IMR-90 (cell line): ENCODE measurements at places on chromosomes 13 and 19. TPM values are rescaled to one million over a fixed set of nuclear protein-coding genes. Genes with fewer than 3 reads are reported as not detected.

GRCh38 chr19:16594681-16595091 is 22.5 kb upstream of the SLC35E1 start:
- H3K27ac ChIP-seq, result no peak overlapping the region
- H3K4me1 ChIP-seq, result peaks cover 8% of the 10 kb centered on the region; the same call in 1 of the 2 replicates
- H3K36me3 ChIP-seq, result no peaks in the 10 kb centered on the region
- no peak for DNase-seq
- no peaks in the 10 kb centered on the region for H3K27me3 ChIP-seq

DNA sequence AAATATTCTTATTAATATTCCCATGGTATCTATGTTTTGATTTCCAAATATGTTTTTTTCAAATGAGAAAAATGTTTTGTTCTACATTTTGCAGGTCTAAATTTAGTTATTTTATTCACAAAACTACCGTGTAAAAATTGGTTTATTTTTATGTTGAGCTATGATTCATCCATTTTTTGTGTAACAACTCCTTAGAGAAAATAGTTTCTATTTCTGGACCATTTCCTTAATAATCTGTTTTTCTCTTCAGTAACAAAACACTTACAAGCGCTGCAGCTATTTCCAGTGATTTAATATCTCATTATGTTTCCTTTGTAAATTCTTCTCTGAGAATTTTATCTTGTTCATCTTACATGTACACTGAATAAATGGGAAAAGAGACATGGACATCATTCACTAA is 550.7 kb upstream of the SLITRK5 start:
- peak; percentile 44 for DNase-seq
- no peaks in the 10 kb centered on the region for H3K27me3 ChIP-seq
- H3K36me3 ChIP-seq, result no peaks in the 10 kb centered on the region
- H3K4me1 ChIP-seq, result peaks cover 3% of the 10 kb centered on the region
- H3K27ac ChIP-seq, result no peak overlapping the region
- H3K4me3 ChIP-seq, result no peak overlapping the region

GRCh38 chr13:94860981-94861407 is 148.6 kb upstream of the SOX21 start:
- no peaks in the 10 kb centered on the region for H3K36me3 ChIP-seq
- no peak overlapping the region for H3K27ac ChIP-seq
- H3K4me1 ChIP-seq, result no peaks in the 10 kb centered on the region
- H3K27me3 ChIP-seq, result peaks cover 10% of the 10 kb centered on the region
- DNase-seq, result peak; percentile 13

The HPN gene
- polyA plus RNA-seq, result not detected in 2 replicates

- no peaks in the 10 kb centered on the region for H3K27me3 ChIP-seq
- no peak overlapping the region for H3K27ac ChIP-seq
- DNase-seq, result no peak
These were observed 5.6 kb downstream of the PTOV1 start for GRCh38 chr19:49856574-49857021.

DNA sequence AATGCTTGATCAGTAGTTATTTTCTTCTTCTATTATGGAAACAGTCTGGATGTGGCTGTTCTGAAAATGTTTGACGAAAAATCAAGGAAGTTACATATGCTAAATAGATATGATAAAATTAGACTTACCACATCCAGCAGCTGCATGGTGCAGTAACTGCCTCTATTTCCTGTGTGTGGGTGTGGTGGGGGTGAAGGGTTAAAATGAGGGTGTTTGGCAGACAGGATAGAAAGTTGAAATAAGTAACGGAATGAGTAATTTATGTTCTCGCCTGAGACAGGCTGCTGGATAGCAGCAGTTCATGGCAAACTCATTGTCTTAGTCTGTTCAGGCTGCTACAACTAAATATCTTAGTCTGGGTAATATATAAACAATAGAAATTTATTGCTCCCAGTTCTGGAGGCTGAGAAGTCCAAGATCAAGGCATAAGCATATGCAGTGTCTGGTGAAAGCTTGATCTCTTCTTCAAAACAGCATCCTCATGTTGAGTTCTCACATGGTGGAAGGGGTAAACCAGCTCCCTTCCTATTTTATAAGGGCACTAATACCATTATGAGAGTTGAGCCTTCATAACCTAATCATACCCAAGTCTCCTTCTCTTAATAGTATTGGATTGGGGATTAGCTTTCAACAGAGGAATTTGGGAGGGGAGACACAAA is 1248.9 kb downstream of the SLITRK5 start:
- H3K27ac ChIP-seq, result no peak overlapping the region
- H3K27me3 ChIP-seq, result no peaks in the 10 kb centered on the region
- no peaks in the 10 kb centered on the region for H3K4me1 ChIP-seq
- no peak overlapping the region for H3K4me3 ChIP-seq
- H3K36me3 ChIP-seq, result no peaks in the 10 kb centered on the region

DNA sequence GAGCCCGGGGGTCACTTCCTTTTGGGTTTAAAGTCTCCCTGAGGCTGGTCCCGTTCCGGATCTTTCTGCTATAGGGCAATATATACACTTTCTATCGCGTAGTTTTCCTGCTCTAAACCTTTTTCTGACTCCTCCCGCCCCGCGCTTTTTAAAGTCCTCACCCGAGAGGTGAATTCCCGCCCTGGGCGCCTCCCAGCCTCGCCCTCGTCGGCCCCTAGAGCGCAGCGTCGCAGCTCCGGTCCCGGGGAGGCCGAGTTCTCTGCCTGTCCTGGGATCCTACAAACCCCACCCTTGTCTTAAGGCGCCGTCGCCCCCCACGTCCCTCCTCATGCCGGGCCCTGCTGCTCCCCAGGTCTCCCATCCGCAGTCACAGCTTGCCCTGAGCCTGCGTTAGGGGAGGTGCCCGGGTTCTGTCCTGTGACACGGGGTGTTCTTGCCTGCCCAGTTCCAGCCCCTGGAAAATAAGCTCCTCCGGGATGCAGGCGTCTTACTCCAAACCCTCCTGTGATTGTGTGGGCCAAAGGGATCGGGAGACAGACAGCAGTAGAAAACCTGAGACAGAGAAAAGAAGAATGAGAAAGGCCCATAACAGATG is 491 bp downstream of the ZNF525 start:
- DNase-seq, result no peak
- H3K27me3 ChIP-seq, result no peaks in the 10 kb centered on the region
- peak overlapping the region; percentile 55 for H3K4me3 ChIP-seq
- H3K27ac ChIP-seq, result peak overlapping the region; percentile 24; the same call in 1 of the 2 replicates

DNA sequence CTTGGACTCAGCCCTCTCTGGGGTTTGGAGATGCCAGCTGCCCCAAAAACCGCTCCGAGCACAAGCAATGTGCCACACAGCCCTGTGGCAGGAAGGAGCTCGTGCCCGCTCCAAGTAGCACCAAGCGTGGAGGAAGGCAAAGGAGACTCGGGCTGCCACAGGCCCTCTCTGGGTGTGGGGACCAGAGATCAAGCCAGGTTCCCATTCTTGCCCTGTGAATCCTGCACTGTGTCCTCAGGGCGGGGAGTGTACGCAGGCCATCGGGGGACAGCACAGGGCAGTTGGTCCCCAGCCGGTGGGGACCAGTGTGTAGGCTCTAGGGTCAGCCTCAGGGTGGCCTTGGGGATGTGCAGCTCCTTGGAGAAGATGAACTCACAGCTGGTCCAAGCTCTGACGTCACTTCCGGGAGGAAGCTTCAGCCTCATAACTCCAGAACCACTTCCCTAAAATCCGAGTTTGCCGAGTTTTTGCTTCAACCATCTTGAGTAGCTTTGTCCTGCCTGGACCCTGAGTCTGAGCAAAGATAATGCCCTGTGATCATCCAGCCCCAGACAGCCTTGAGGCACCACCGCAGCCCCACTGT is 9.3 kb upstream of the CPAMD8 start:
- no peak overlapping the region for H3K27ac ChIP-seq
- DNase-seq, result no peak
- H3K4me3 ChIP-seq, result no peak overlapping the region
- no peaks in the 10 kb centered on the region; the same call in 1 of the 2 replicates for H3K27me3 ChIP-seq
- H3K36me3 ChIP-seq, result no peaks in the 10 kb centered on the region

GRCh38 chr13:34942732-34943435 is 814 bp downstream of the NBEA start:
- peaks cover 4% of the 10 kb centered on the region; the same call in 1 of the 2 replicates for H3K4me1 ChIP-seq
- no peak overlapping the region for H3K27ac ChIP-seq
- no peaks in the 10 kb centered on the region for H3K36me3 ChIP-seq
- H3K27me3 ChIP-seq, result peaks cover 14% of the 10 kb centered on the region

The FPR1 gene
- polyA plus RNA-seq, result not detected in 2 replicates

DNA sequence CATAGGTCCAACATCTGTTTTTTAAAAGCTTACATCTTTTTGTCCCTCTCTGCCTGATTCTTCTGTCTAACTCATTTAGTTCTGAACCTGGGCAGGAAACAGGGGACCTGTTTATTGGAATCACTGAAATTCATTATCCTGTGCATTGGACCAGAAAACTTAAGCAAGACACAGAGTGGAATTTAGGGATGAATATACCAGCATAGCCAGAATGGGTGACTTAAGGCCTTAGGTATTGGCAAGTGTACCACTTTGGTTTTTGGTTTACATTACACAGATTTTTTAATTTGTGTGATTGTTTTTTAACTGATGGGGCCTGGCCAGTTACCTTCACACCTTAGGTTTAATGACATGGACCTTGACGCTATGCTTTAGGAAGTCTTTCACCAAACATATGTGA is 232.5 kb downstream of the GPC5 start:
- H3K27ac ChIP-seq, result no peak overlapping the region
- no peak for DNase-seq
- no peak overlapping the region for H3K4me3 ChIP-seq
- no peaks in the 10 kb centered on the region for H3K4me1 ChIP-seq
- H3K36me3 ChIP-seq, result no peaks in the 10 kb centered on the region
- H3K27me3 ChIP-seq, result no peaks in the 10 kb centered on the region

- H3K4me3 ChIP-seq, result no peak overlapping the region
- peaks cover 26% of the 10 kb centered on the region for H3K36me3 ChIP-seq
- H3K4me1 ChIP-seq, result no peaks in the 10 kb centered on the region
- DNase-seq, result peak; percentile 16
- H3K27ac ChIP-seq, result no peak overlapping the region
These were observed 119.5 kb upstream of the MCF2L start for GRCh38 chr13:112849500-112849899.

The C13orf46 gene
- 2.1 and 2.5 TPM in 2 replicates for polyA plus RNA-seq

The PRODH2 gene
- polyA plus RNA-seq, result not detected in 2 replicates

DNA sequence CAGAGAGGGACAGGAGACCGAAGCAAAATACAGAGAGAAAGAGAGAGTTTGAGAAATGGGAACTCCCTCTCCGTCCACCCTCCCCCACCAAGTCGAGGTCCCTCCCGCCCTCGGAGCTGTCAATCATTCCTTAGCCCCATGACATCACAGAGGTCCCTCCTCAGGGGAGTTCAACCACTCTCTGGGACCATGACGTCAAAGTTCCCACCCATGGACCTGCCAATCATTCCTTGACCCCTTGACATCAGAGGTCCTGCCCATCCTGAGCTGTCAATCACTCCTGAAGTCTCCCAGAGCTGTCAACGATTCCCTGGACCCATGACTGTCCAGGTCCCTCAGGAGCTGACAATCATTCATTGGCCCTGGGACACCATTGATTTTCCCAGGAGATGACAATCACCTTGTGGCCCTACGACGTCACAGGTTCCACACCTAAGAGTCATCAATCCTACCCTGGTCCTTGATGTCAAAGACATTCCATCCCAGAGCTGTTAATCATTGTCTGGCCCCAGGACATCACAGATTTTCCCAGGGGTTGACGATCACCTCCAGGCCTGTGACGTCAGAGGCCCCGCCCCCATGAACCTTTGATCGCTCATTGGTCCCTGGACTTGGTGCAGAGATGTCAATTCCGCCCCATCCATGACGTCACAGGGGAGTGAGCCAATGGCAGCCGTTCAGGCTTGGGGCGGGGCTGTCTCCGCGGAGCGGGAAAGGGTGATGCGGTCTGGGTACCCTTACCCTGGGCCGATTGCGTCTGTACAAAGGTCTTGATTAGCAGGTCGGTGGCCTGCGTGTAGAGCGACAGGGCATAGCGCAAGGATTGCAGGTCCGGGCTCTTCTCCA is 61.7 kb downstream of the COLGALT1 start:
- no peak overlapping the region for H3K4me3 ChIP-seq
- H3K27me3 ChIP-seq, result peaks cover 6% of the 10 kb centered on the region
- H3K27ac ChIP-seq, result no peak overlapping the region
- DNase-seq, result peak; percentile 9

The ADGRE3 gene
- polyA plus RNA-seq, result not detected in 2 replicates

DNA sequence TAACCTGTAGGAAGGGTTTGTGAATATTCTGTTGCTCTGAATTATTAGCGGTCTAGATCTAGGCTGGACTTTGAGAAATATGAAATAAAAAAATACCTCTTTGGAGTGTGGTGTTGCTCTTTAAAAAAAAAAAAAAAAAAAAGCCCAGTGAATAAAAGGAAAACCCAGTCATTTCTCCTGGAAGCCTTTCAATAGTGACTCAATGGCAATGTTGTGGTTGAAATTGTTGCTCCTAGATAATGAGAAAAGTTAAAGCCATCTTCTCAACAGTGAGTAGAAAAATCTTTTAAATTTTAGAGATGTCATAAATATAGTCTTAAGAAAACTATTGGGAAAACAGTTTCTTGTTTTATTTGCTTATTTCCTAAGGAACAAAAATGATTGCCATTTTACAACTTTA is 135.3 kb downstream of the RFC3 start:
- no peak overlapping the region for H3K4me3 ChIP-seq
- H3K4me1 ChIP-seq, result no peaks in the 10 kb centered on the region
- no peaks in the 10 kb centered on the region for H3K36me3 ChIP-seq
- no peaks in the 10 kb centered on the region for H3K27me3 ChIP-seq

- H3K4me1 ChIP-seq, result peaks cover 1% of the 10 kb centered on the region; the same call in 1 of the 2 replicates
- no peaks in the 10 kb centered on the region for H3K36me3 ChIP-seq
- peaks cover 6% of the 10 kb centered on the region; the same call in 1 of the 2 replicates for H3K27me3 ChIP-seq
- H3K27ac ChIP-seq, result no peak overlapping the region
These were observed 11.6 kb upstream of the HTR2A start for GRCh38 chr13:46908501-46908900.

GRCh38 chr19:41744850-41745249 is 10.5 kb upstream of the CEACAM6 start:
- H3K27me3 ChIP-seq, result peaks cover 8% of the 10 kb centered on the region
- H3K27ac ChIP-seq, result no peak overlapping the region
- no peak overlapping the region for H3K4me3 ChIP-seq
- DNase-seq, result no peak
- H3K4me1 ChIP-seq, result no peaks in the 10 kb centered on the region
- H3K36me3 ChIP-seq, result no peaks in the 10 kb centered on the region

The ZNF112 gene
- 1.4 and 2.1 TPM in 2 replicates for polyA plus RNA-seq

- H3K36me3 ChIP-seq, result no peaks in the 10 kb centered on the region; the same call in 1 of the 2 replicates
- no peaks in the 10 kb centered on the region for H3K27me3 ChIP-seq
- no peak for DNase-seq
- no peak overlapping the region for H3K4me3 ChIP-seq
These were observed 92.1 kb downstream of the STARD13 start for GRCh38 chr13:33193428-33193974.

- H3K4me1 ChIP-seq, result peaks cover 14% of the 10 kb centered on the region
- H3K36me3 ChIP-seq, result no peaks in the 10 kb centered on the region
- H3K4me3 ChIP-seq, result no peak overlapping the region
- DNase-seq, result peak; percentile 14
These were observed 47.8 kb upstream of the KPNA3 start for GRCh38 chr13:49840266-49840665.

DNA sequence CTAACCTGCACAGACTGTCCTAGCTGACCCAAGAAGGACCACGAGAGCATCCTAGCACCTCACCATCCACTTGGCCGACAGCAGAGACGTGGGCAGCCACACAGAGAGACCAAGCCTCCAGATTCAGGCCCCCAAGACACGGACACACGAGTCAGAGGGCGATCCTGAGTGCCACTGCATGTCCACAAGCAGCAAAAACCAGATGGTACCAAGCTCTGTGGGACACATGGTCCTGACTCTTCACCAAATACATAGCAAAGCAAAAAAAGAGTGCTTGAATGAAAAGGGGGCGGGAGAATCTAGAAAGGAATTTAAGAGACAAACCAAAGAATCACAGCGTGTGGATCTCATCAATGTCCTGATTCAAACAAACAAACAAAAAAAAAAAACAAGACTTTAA is 45.2 kb downstream of the MLLT1 start:
- H3K4me1 ChIP-seq, result peaks cover 36% of the 10 kb centered on the region
- peak; percentile 15 for DNase-seq
- H3K36me3 ChIP-seq, result peaks cover 11% of the 10 kb centered on the region
- H3K27me3 ChIP-seq, result no peaks in the 10 kb centered on the region
